Glomerular endothelial cell (primary cell): ENCODE measurements at places on chromosomes 3 and 15. TPM values are rescaled to one million over a fixed set of nuclear protein-coding genes. Genes with fewer than 3 reads are reported as not detected.

- DNase-seq, result no peak
Observed at GRCh38 chr15:67025719-67026609, 39.4 kb upstream of the SMAD3 start.

DNA sequence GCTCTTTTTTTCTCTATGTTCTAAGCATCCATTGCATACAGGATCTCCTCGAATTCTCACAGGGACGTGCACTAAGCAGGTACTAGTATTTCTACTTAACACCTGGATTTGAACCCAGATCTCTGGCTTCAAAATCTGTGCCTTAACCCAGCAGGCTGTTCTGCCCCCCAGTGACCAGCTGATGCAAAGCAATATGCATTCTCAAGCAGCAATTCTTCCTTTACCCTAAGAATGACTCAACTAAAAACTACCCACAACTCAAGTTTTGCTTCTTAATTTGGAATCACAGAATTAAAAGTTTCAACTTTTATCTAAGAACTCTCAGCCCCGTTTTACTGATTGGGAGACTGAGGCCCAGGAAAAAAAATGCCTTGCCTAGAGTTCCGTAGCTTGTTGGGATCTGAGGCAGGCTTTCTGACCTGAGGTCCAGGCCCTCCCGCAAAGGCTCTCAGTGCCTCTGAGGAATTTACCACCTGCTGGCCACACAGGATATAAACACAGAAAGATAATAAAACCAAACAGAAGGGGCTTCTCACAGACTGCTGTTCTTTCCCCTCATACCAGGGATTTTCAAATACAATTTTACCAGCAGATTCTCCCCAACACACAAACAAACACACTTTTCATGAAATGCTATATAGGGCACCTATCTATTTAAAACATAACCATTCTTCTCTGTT, 115.4 kb upstream of the RAD18 start:
- no peak for DNase-seq

DNA sequence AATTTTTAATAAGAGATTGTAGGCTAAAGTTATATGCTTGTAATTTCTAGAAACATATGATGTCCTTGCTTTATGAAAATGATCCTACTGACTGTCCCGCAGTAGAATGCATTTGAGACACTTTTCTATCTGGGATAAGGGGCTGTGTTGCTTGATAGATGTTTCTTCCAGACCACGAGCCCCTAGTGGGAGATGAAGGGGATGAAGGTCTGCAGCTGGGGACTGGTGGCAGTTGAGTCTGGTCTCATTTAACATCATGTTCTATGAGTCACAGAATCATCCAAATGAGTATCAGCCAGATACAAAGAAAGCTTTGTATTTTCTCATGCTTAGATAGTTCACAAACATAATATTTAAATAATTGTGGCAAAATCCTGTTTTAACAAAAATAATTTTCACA, 84.3 kb upstream of the PRTG start:
- DNase-seq, result no peak

DNA sequence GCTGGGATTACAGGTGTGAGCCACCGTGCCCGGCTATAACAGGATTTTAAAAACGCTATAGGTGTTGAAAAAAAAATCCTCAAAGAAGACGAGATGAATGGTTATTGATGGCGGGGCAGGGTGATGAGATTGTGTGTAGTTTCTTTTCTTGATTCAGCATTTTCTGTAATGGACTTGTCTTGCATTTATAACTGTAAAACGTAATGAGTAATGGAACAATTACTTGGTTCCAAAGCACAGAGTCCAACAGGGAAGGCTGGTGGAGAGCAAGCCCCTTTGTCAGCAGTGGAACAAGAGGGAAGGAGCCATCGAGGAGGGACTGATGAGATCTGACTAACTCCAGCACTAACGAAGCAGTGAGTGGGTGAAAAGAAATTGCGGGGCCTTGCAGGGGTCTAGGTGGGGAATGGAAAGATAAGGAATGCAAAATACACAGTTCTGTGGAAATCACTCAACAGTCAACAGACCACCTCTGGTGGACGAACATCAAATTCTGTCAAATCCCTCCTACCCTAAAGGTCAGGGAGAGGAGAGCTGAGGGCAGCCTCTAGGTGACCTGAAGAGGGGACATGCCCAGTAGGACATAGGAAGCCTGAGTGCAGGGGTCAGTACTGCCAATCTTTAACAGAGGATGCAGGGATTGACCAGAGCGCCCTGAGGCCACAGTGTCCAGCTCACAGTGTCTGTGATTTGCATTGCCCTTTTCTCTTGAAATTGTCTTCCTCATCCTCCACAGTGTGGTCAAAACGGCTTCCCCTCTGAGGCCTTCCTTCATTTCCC, 23.1 kb upstream of the CDCP1 start:
- no peak for DNase-seq

DNA sequence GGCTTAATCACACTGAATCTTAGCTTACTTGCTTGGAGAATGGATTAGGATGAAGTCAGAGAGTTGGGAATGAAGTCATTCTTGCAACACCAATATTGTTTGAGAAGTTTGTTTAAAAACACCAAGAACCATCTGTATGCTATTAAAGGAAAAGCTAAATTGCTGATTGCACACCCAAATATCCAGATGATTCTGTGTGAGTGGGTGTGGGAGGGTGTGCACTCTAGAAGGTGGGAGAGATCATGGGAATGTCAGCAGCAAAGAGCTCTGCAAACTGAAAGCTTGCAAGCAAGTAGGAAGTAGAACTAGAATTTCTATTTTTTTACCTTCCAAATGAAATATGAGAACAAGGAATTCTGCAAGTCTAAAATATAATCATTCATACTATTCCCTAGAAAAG, 364.9 kb downstream of the NR2F2 start:
- no peak for DNase-seq

CADM2 gene
- not detected in 2 replicates for total RNA-seq

- no peak for DNase-seq
Observed at GRCh38 chr3:108590460-108590859, 938 bp downstream of the DZIP3 start.

GRCh38 chr15:56537881-56538280, 72.9 kb upstream of the MNS1 start:
- no peak for DNase-seq
